Activated CD4-positive, alpha-beta T cell treated with anti-CD3 and anti-CD28 coated beads, Interleukin-2, amount 10 ng/mL, durations not matched to agents 7 days and 5 days (primary cell): ENCODE measurements at places on chromosomes 2 and 18. TPM values are rescaled to one million over a fixed set of nuclear protein-coding genes. Genes with fewer than 3 reads are reported as not detected.

SOWAHC gene
- total RNA-seq: 0.25 TPM

DNA sequence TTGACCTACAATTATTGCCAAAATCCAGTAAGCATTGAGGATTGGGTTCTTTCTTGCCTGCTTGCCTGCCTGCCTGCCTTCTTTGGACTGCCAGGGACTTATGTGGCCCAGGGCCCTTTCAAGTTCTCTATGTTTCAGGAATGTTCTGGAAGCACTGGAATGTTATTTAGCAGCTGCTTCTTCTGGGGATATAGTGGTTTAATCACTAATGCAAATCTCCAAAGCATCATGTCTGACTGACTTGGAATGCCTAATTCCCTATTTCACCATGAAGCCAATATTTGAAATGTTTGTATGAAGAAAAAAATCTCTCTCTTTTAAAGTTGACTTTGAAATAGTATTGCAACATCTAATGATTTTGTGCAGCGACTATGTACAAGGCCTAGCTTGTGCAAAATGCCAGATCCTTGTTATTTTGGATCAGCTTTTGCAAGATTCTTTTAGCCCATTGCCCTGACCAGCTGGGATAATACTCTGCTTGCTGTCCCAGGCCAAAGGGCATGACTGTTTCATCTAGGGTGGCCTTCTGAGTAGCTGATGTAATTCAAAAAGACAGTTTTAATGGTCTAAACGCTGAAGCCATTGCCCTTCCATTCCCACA lies 204.6 kb downstream of the RND3 start:
- DNase-seq: no peak

- no peak for DNase-seq
Measured at GRCh38 chr18:41199212-41199611, 755.8 kb upstream of the PIK3C3 start.

- peak; percentile 55 for DNase-seq
Measured at GRCh38 chr2:64819774-64820688, 166.3 kb upstream of the SERTAD2 start.

THOC1 gene
- total RNA-seq: 46.7 TPM

GALNT13 gene
- total RNA-seq: 0.15 TPM

MLPH gene
- not detected for total RNA-seq

MTCL1 gene
- total RNA-seq: 1.7 TPM

DNA sequence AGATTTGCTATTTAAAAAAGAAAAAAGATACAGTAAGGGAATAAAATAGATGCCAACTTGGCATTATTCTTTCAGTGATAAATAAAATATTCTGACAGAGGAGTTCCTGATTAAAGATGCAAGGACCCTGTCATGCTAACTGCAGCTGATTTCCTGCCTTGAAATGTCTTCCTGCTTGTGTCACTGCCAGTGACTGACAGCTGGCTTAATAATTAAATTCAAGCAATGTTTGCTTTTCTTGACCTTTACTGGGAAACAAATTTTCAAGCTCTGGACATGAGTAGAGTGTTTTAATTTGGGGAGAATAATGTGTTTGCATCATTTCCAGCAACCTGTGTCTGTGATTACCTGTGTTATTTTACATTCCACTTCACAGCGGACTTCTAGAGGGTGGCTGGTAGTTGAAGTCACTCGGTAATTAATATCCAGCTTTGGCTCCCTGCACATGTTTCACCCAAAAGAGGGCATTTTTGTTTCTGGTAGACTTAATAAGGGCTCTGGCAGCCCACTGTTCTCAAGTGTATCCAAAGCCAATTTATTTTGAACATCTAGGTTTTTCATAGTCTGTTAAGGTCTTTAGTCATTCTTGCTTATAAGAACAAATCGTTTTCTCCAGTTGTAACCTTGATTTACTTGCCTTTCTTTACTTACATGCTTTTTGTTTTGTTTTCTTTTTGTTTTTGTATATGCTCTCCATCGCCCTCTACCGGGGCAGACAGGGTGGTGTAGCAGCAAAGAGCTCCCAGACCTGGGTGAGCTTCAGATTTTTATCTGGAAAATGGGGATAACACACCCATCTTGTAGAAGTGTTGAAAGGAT lies 48.5 kb upstream of the PROKR1 start:
- DNase-seq: peak; percentile 66

WIPF1 gene
- 378 TPM for total RNA-seq

MC5R gene
- not detected for total RNA-seq

TMSB10 gene
- total RNA-seq: 5,491 TPM

COBLL1 gene
- total RNA-seq: not detected

DNA sequence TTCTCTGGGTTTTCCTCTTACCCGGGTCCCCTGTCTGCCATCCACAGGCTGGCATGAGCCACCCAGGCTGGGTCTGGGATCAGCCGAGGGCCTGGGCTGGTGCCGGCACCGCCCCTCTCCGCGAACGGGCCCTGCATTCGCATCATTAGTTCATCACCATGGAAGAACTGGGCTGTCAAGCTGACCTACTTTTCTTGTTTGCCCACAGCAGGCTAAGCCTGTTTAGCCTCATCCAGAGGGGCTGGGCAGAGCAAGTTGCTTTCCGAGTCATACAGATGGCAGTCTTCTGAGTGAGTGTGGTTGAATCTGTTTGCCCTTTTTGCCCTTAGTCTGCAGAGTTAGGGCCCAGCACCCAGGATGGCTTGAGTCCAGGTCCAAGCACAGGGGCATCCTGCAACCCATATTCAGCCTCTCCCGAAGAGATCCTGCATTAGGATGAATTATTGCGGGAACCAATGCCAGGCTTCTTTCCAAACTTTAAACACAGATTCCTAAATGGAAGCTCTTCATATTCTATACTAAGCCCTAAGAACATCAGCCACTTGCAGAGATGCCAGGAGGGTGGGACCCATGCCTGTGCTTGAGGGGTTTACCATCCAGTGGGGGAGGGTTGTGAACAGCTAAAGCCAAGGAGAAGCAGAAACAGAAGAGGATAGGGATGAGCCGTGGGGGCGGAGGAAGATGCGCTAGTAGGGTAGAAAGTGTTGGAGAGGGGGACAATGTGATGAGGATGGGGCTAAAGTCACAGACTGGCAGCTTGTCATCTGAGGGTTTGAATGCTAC lies 68.0 kb downstream of the NPAS2 start:
- DNase-seq: no peak

DNA sequence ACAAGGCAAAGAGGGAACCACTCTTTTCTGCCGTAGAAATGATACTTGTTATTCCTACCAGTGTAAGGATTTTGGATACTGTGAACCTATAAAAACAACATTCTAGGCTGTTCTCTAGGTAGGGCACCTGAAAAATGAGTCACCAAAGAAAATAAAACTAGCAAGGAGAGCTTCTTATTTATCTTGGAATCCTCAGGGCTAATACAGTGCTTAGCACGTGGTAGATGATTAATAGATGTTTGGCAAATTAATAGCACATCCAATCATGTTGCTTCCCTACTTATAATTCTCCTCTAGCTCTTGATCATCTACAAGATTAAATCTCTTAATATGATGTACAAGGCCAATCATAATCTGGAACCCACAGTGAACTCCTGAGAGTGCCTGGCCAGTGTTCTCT lies 73.1 kb downstream of the AAK1 start:
- DNase-seq: no peak

SCYGR5 gene
- total RNA-seq: not detected

RAB31 gene
- total RNA-seq: 1.3 TPM
